ENCODE measurements at places on chromosomes 13 and 19. TPM values are rescaled to one million over a fixed set of nuclear protein-coding genes. Genes with fewer than 3 reads are reported as not detected.

GRCh38 chr13:57925250-57925649, 293.7 kb downstream of the PCDH17 start:
- no peak overlapping the region for H3K27ac ChIP-seq
- H3K4me1 ChIP-seq: no peaks in the 10 kb centered on the region
- H3K36me3 ChIP-seq: no peaks in the 10 kb centered on the region
- H3K27me3 ChIP-seq: no peaks in the 10 kb centered on the region

GRCh38 chr13:110374431-110375370, 67.6 kb downstream of the COL4A2 start:
- H3K27me3 ChIP-seq: no peaks in the 10 kb centered on the region
- no peak overlapping the region for H3K4me3 ChIP-seq
- peaks cover 83% of the 10 kb centered on the region for H3K4me1 ChIP-seq

DNA sequence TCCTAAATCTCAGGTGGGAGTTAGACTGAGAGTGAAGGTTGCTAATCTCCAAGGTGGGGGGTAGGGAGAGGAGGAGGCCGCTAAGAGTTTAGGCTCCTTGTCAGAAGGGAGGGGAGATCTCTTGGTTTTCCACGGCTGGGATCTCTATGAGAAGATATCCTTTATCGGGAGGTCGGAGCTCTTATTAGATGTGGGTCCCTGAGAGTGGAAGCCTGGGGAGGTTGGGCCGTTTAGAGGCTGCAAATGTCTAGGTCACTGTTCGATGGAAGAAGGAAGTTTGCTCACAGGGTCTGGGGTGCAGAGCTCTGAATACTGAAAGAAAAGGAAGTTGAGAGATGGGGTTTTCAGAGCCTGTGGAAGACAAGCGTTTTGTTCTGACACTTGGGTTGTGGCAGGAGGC, 3.8 kb downstream of the MYADM start:
- H3K4me1 ChIP-seq: no peaks in the 10 kb centered on the region
- peaks cover 45% of the 10 kb centered on the region for H3K36me3 ChIP-seq
- no peaks in the 10 kb centered on the region for H3K27me3 ChIP-seq
- H3K4me3 ChIP-seq: no peak overlapping the region
- no peak for DNase-seq
- peak overlapping the region; percentile 96 for H3K27ac ChIP-seq

GRCh38 chr19:35246466-35247092, 2.2 kb upstream of the LSR start:
- H3K27ac ChIP-seq: no peak overlapping the region
- peaks cover 13% of the 10 kb centered on the region for H3K4me1 ChIP-seq
- DNase-seq: no peak
- H3K27me3 ChIP-seq: peaks cover 38% of the 10 kb centered on the region
- H3K36me3 ChIP-seq: no peaks in the 10 kb centered on the region

DNA sequence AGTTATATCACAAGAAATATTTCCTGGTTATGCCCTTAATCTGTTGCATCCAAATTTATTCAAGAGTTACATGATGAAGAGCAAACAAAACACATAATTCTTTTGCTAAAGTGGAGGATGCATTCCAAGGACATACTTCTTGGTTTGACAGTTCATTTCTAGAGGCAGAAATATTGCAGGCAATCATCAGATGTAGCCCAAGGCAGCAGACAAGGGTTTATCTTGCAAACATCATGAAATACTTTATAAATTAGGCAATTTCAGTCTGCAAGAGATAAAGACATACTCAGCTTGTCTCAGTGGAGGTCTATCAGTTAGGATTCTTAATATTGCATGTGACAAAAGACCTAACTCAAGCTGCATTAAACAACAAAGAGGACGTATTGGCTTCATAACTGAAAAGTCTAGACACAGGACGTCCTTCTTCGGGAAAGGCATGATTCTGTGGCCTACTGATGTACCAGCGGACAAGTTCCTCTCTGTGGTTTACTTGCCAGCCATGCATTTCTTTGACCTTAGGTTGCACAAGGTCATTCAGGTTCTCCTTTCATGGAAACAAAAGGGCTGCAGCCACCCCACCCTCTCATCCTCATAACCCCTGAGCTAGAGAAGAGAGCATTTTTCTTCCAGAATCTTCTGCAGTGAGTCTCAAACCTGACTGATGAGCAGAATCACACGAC, 204.1 kb downstream of the KATNAL1 start:
- no peaks in the 10 kb centered on the region for H3K36me3 ChIP-seq
- H3K4me3 ChIP-seq: no peak overlapping the region
- no peaks in the 10 kb centered on the region for H3K4me1 ChIP-seq
- no peak overlapping the region for H3K27ac ChIP-seq

DNA sequence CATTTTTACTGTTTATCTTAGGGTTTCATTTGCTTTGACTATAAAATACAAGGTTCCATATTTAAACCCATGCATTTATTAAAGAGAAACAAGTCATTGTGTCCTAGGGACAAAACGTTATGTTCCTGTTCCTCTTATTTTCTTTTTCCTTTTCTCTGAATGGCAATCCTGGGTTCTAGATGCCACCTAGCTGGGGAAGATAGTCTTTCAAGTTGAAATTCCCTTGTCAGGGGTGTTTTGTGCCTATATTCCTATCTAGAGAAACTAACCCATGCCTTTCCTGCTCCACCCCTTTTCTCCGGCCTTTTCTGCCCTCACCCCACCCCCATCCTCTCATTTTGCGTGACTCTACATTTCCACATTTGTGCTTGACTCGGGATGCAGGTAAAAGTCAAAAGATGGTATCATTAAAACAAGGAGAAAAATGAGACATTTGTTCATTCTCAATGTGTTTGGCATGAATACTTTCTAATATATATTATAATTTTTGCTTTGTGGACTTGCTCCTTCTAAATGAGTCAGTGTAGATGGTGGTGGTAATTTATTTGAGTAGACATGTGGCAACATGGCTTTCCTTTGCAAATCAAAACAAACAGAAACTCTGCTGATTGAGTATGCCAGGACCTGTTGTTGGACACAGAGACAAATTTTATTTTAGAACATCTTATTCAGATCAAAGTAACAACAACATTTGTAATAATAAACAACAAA, 26.8 kb upstream of the STARD13 start:
- DNase-seq: no peak
- no peaks in the 10 kb centered on the region for H3K36me3 ChIP-seq
- peaks cover 9% of the 10 kb centered on the region for H3K4me1 ChIP-seq
- H3K4me3 ChIP-seq: no peak overlapping the region
- no peaks in the 10 kb centered on the region for H3K27me3 ChIP-seq

DNA sequence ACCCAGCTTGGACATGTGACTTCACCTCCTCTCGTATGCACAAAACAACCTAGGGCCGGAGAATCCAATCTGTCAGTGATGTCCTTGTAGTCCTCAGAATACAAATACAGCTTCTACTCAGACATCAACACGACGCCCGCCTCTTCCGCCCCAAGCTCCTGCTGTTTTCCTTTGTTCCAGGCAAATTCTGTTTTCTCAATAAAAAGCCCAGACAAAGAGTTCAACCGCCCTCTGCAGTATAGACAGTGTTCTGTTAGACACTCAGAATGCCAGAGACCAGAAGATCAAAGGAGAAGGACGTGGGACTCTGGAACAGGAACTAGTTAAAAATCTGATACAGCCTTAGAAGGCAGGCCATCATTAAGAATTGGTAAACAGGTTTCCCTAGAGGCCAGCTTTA, 42.0 kb upstream of the GGACT start:
- no peaks in the 10 kb centered on the region for H3K27me3 ChIP-seq
- no peak overlapping the region for H3K4me3 ChIP-seq

DNA sequence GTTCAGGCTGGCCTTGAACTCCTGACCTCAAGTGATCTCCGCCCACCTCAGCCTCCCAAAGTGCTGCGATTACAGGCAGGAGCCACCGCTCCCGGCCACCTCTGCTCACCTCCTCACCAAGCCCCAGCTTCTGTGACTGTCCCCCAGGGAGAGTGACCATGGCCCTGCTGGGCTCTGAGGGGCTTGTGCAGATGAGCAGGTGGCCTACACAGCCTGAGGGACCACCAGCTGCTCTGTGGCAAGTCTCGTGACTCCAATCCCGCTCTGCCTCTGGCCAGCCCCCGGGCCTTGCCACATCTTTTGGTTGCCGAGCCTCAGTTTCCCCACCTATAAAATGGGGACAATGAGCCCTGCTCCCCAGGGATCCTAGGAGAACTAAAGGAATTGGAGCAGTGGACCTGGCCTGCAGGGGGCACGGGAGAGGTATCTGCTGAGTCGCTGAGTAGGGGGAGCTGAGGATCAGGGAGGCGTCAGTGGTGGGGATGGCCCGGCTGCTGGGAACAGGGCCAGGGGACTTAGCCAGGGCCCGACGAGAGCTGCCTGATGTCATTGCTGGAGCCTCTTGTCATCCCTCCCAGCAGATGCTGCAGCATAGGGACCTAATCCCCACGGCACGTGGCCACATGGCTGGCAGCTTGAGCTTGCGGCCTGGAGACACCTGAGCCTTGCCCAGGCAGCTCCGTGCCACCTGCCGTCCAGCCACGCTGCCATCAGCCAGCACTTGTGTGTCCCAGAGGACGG, 74.7 kb downstream of the GADD45B start:
- no peaks in the 10 kb centered on the region for H3K27me3 ChIP-seq
- peak overlapping the region; percentile 71 for H3K27ac ChIP-seq
- no peak overlapping the region for H3K4me3 ChIP-seq

DNA sequence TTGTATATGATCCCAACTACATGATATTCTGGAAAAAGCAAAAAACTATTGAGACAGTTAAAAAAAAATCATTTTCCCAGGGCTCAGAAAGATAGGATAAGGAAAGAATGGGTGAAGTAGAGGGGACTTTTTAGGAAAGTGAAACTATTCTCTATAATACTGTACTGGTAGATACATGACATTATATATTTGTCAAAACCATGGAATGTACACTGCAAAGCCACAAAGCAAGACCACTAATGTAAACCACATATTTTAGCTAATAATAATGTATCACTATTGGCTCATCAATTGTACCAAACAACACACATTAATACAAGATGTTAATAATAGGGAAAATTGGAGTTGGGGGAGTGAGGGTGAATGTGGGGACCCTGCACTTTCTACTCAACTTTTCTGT, 182.6 kb downstream of the EFNB2 start:
- no peak for DNase-seq
- H3K4me1 ChIP-seq: peaks cover 12% of the 10 kb centered on the region
- no peak overlapping the region for H3K27ac ChIP-seq
- H3K4me3 ChIP-seq: no peak overlapping the region
- H3K27me3 ChIP-seq: no peaks in the 10 kb centered on the region

Gene RGCC
- total RNA-seq: 56.1 TPM

Gene PLA2G4C
- 18.5 TPM for total RNA-seq

Gene CALM3
- total RNA-seq: 153 TPM

Gene KLF5
- 2.7 TPM for total RNA-seq
